Upper lobe of left lung (tissue), 6 donors: ENCODE measurements at places on chromosomes 5 and 9. TPM values are rescaled to one million over a fixed set of nuclear protein-coding genes. Genes with fewer than 3 reads are reported as not detected.

ZNF346 gene
- 20.0 TPM for total RNA-seq

DNA sequence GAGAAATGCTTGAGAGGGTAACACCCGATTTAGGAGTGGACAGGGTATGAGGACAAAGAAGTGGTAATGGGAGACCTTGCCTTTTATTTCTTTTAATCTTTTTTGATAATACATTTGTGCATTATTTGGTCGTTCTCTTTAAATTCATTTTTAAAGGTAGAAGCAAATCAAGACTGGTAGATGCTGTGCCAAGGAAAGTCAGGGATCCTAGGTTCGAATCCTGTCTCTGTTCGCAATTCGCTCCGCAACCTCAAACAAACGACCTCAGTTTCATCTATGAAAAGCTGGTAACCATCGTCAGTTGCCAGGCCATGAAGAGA lies 353 bp upstream of the TMED9 start:
- no peak for DNase-seq

- peak; percentile 94 for DNase-seq
Measured at GRCh38 chr5:139392678-139393496, 2.0 kb downstream of the PROB1 start.

TLX3 gene
- total RNA-seq: not detected

MARCOL gene
- total RNA-seq: not detected

LHX3 gene
- total RNA-seq: not detected

ANKDD1B gene
- 4.9 TPM for total RNA-seq

TMC1 gene
- not detected for total RNA-seq

DNA sequence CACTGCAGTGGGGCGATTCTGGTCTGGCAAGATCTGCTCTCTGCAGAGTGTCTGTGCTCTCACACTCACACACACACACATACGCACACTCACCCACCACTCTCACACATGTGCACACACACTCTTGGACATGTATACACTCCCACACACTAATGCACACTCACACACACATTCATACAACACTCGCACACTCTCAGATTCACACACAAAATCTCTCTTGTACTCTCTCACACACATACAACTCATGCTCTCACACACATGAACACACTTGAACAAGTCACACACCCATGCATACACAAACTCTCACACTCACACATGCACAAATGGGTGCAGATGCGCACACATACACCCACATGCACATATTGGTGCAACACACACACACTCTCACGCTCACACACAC lies 31.7 kb downstream of the TMEM174 start:
- no peak for DNase-seq

KIF20A gene
- 1.2 TPM for total RNA-seq

DNA sequence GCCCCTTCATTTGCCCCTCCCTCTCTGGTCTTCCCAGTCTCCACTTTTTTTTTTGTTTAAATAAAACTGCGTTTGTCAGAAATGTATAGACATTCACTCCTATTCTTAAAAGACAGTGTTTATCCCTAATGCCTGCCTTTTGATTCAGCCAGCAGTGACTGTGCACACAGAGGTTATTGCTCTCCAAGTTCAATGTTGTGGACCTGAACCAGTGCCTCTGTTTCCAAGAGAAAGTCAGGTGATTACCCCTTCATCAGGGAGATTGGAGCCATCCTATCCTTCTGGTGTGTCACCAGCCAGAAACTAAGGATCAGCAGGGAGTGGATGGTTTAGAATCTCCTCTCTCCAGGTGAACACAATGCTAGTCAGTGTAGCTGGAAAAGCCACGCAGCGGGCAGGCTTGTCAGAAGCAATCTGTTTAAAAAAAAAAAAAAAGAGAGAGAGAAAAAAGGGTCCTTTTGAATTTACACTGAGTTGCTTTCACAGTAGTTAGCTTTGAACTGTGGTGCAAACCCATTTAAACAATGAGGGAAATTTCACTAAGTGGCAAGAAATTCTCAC lies 167.5 kb upstream of the DMRT1 start:
- no peak for DNase-seq

ESM1 gene
- total RNA-seq: not detected

SOX30 gene
- not detected for total RNA-seq

DNA sequence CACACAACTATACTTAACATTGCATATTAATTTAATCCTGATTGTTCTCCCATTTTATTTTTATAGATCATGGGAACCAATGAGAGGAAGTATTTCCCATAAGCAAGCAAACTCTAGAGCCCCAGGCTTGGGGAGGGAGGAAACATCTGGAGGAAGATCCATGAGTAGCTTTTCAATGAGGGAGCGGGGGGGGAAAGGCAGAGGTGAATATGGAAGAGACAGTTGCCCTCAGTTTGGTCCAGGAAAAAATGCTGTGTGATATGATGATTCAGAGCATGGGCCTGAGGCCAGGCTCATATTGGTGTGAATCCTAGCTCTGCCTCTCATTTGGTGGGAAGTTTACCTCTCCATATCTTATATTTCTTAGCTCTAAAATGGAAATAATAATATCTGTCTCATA lies 42.2 kb upstream of the ALDOB start:
- DNase-seq: no peak

UGCG gene
- total RNA-seq: 23.0 TPM

HMMR gene
- total RNA-seq: 1.4 TPM
